Smooth muscle cell of the coronary artery (primary cell): ENCODE measurements at places on chromosomes 12 and 14. TPM values are rescaled to one million over a fixed set of nuclear protein-coding genes. Genes with fewer than 3 reads are reported as not detected.

Gene GPRC5A
- total RNA-seq = 0.82 and 11.6 TPM in 2 replicates

Gene KRT77
- total RNA-seq = not detected in 2 replicates

Gene TGM1
- 1.6 and 2.5 TPM in 2 replicates for total RNA-seq

Gene EPYC
- total RNA-seq = not detected in 2 replicates

Gene WNK1
- 61.7 and 64.8 TPM in 2 replicates for total RNA-seq

Gene HCAR3
- not detected in 2 replicates for total RNA-seq

Gene GARIN6
- not detected in 2 replicates for total RNA-seq

Gene EIF2B2
- total RNA-seq = 50.8 and 53.7 TPM in 2 replicates

Gene CIDEB
- 0.08 and 3.3 TPM in 2 replicates for total RNA-seq

Gene MMP19
- total RNA-seq = 4.0 and 12.0 TPM in 2 replicates

Gene LRP1
- total RNA-seq = 245 and 1,121 TPM in 2 replicates

Gene SLC6A15
- 0.08 and 12.2 TPM in 2 replicates for total RNA-seq

Gene ADGRD1
- 0.15 and 37.2 TPM in 2 replicates for total RNA-seq

Gene KLRC3
- not detected in 2 replicates for total RNA-seq

Gene ASCL1
- not detected in 2 replicates for total RNA-seq
